ENCODE measurements at places on chromosomes 6 and 20.

GRCh38 chr6:135871878-135872277, 20.4 kb downstream of the PDE7B start:
- no peak for DNase-seq

GRCh38 chr20:4449957-4450715, 271.6 kb upstream of the PRND start:
- no peak for DNase-seq

- no peak for DNase-seq
Measured at GRCh38 chr20:23366384-23366783, 4.4 kb downstream of the GZF1 start.

- no peak for DNase-seq
Measured at GRCh38 chr6:21598674-21599023, 5.1 kb downstream of the SOX4 start.

- DNase-seq, result no peak
Measured at GRCh38 chr6:79985128-79985527, 19.3 kb upstream of the TTK start.

DNA sequence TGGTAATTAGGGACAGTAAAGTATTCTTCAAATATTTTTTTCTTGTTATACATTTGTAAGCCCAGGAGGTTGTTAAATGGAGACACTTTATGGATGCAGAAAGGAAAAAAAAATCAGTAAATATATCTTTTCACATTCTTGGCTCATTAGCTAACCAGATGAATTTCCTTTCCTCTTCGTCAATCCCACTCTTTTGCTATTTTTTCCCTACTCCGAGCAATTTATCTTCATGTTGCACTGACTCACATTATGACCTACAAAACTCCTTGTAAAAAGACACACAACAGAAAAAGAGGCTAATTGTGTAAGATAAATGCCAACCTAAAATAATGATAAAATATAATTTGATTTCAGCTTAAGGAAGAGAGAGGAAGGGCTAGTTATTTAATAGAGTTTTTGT, 472.9 kb upstream of the ZNF337 start:
- DNase-seq, result no peak

DNA sequence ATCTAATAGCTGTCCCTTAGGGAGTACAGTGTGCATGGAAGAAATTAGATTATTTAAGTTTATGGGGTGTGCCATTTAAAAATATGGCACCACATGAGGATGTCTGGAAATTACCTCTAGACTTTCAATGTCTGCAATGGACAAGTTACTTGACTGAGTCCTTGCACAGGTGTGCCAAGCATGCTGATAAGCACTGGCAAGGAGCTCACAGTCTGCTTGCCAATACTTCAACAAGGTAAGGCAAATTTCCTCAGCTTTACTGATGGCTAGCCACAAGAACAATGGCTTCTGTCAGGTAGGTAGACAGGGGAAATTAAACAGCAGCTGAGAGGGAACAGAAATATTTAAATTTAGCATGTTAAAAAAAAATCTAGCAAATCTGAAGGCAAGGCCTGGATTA, 91.1 kb upstream of the TRAF3IP2 start:
- DNase-seq, result no peak

GRCh38 chr6:36357872-36358225, 21.2 kb upstream of the BNIP5 start:
- DNase-seq, result no peak

Data from iPS DF 6.9 (cell line).